ENCODE measurements at places on chromosomes 2 and 18. TPM values are rescaled to one million over a fixed set of nuclear protein-coding genes. Genes with fewer than 3 reads are reported as not detected.

- peaks cover 26% of the 10 kb centered on the region for H3K4me1 ChIP-seq
- H3K27ac ChIP-seq, result no peak overlapping the region
- no peak overlapping the region for H3K4me3 ChIP-seq
- H3K36me3 ChIP-seq, result no peaks in the 10 kb centered on the region
Observed at GRCh38 chr2:160336635-160337034, 136.6 kb upstream of the ITGB6 start.

The FAM124B gene
- total RNA-seq, result 0.15 TPM

DNA sequence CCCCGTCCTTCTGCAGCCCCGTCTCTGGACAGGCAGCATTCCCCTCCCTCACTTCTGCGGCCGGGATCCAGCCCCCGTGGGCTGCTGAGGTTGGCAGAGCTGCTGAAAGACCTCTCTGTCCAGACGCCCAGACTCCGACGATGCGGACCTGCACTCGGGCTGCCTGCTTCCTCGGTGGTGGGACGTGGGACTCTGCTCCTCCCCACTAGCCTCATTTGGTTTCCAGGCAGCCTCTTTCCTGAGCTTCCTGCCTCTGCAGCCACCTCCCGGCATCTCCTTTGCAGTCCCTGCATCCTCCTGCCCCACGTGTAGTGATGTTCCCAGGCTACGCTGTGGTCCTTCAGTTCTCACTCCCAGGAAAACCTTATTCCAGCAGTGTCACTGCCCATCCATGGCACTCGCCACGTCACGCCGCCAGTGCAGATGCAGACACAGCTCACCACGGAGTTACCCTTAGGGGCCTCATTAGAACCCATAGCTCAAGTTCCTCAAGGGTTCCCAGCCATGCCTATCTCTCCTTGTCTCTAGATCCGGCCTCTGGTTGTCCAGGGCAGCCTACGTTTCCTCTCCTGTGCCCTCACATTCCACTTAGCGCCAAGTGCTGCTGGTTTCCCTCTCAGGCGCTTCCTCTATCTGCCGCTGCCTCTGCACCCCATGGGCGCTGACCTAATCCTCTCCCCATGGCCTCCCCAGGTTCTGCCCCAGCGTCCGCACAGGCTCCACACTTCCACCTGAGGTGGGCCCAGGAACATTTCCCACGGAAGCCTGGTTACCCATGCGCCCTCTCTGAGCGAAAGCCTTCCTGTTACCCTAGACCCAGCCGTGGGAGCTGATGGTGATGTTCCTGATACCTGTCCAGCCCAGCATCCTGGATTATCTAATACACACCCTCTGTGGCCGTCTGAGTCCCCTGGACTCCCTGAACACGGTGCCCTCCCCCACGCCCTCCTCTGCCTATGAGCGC is 318.3 kb upstream of the MYT1L start:
- peaks cover 6% of the 10 kb centered on the region for H3K4me1 ChIP-seq
- H3K4me3 ChIP-seq, result no peak overlapping the region
- no peaks in the 10 kb centered on the region for H3K27me3 ChIP-seq
- H3K36me3 ChIP-seq, result no peaks in the 10 kb centered on the region
- DNase-seq, result no peak

DNA sequence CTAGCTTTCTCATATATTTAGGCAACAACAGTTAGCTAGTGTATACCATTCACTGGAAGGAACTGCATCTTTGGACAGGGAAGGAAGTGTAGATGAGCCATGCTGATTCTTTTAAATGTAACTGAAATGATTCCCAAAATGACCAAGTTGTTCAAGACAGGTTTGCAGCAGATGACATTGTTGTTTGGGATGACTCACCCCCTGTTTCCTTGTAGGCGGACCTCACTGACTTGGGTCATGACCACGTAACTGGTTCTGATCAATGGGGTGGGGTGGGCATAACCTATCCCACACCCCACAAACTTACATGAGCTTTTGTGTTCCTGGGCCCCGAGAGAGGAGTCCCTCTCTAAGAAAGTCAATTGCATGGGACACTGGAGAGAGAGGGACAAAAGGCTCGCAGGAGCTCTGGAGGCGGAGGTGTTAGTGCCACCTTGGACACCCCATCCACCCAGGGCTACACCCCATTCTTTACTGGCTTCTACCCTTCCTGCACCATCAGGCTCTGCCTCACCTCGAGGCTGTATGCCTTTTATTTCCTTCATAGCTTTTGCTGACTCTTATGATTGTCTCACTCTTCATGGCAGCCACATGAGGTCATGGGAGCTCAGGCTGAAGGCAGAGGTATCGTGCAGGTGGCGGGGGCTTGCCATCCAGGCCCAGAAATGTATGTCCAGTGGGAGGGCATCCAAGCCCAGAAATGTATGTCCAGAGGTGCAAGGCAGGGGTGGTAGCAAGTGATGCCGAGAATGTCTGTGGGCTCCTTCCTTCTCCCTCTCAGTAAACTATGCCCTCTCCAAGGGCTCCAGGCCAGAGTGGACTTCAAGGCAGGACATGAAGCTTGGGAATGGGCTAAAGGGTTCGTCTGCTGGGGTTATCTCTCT is 108.0 kb downstream of the TWIST2 start:
- no peaks in the 10 kb centered on the region for H3K27me3 ChIP-seq
- H3K27ac ChIP-seq, result no peak overlapping the region
- no peak overlapping the region for H3K4me3 ChIP-seq
- no peaks in the 10 kb centered on the region for H3K36me3 ChIP-seq
- H3K4me1 ChIP-seq, result no peaks in the 10 kb centered on the region

- H3K4me3 ChIP-seq, result no peak overlapping the region
- no peak overlapping the region for H3K27ac ChIP-seq
- no peaks in the 10 kb centered on the region for H3K36me3 ChIP-seq
- H3K27me3 ChIP-seq, result no peaks in the 10 kb centered on the region
Observed at GRCh38 chr2:236872015-236872414, 213.7 kb upstream of the COPS8 start.

- H3K4me1 ChIP-seq, result no peaks in the 10 kb centered on the region
- peak; percentile 73 for DNase-seq
Observed at GRCh38 chr2:215920244-215921100, 92.9 kb downstream of the MREG start.

GRCh38 chr2:82256983-82257632 is 1952.6 kb upstream of the LRRTM1 start:
- no peaks in the 10 kb centered on the region for H3K4me1 ChIP-seq
- DNase-seq, result no peak
- no peaks in the 10 kb centered on the region for H3K27me3 ChIP-seq
- no peaks in the 10 kb centered on the region for H3K36me3 ChIP-seq
- H3K27ac ChIP-seq, result no peak overlapping the region

GRCh38 chr18:75133721-75134610 is 75.0 kb downstream of the PTGR3 start:
- H3K4me3 ChIP-seq, result no peak overlapping the region
- H3K36me3 ChIP-seq, result no peaks in the 10 kb centered on the region
- no peak for DNase-seq

- H3K27ac ChIP-seq, result peak overlapping the region; percentile 1
- DNase-seq, result no peak
- H3K4me3 ChIP-seq, result no peak overlapping the region
- H3K27me3 ChIP-seq, result no peaks in the 10 kb centered on the region
Observed at GRCh38 chr18:47865183-47865582, 65.3 kb downstream of the SMAD2 start.

- no peaks in the 10 kb centered on the region for H3K4me1 ChIP-seq
- H3K27me3 ChIP-seq, result no peaks in the 10 kb centered on the region
- DNase-seq, result peak; percentile 87
- H3K36me3 ChIP-seq, result peaks cover 5% of the 10 kb centered on the region
- H3K27ac ChIP-seq, result no peak overlapping the region
Observed at GRCh38 chr18:23515911-23516546, 12.7 kb downstream of the RMC1 start.

DNA sequence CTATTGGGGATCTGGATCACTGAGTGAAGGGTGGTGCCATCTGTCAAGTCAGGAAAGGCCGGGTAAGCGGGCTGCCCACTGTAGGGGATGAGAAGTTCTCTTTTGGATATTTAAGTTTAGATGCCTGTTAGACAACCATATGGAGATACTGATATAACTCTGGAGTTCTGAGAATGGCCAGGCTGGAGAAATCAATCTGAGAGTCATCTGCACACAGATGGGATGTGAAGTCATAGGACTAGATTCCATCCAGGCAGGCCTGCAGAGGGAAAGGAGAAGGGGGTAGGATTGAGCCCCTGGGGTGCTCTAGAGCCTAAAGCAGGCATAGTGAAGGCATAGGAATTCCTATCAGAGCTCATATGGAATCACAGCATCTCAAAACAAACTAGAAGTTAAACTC is 30.1 kb downstream of the SPRED2 start:
- peaks cover 15% of the 10 kb centered on the region for H3K4me1 ChIP-seq
- H3K27ac ChIP-seq, result no peak overlapping the region
- no peak overlapping the region for H3K4me3 ChIP-seq
- H3K36me3 ChIP-seq, result no peaks in the 10 kb centered on the region

DNA sequence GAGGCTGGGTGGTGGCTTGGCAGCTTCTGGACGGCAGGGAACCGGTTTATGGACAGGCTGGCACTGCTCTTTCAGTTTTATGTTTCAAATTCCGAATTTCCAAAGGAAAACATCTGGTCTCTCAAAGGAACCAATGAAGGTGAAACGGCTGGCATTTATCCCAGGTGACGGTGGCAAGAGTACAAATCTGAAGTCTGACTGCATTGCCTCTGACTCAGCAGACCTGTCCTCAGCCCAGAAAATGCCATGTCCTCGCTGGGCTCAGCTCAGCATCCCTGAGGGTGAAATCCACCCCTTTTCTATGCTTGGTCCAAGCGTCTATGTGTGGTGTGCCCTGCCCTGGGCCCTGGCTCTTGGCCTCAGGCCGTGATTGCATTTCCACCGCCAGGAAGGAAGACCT is 38.1 kb downstream of the NAPG start:
- H3K27ac ChIP-seq, result no peak overlapping the region
- no peaks in the 10 kb centered on the region for H3K27me3 ChIP-seq
- no peaks in the 10 kb centered on the region for H3K36me3 ChIP-seq
